Suprapubic skin (tissue), 4 donors: ENCODE measurements at places on chromosomes 5 and 9. TPM values are rescaled to one million over a fixed set of nuclear protein-coding genes. Genes with fewer than 3 reads are reported as not detected.

The PCDHGA11 gene
- total RNA-seq, result 7.0 TPM

The QRFP gene
- total RNA-seq, result not detected

The C7 gene
- 18.5 TPM for total RNA-seq

The FGD3 gene
- 6.3 TPM for total RNA-seq

The NTRK2 gene
- 19.5 TPM for total RNA-seq

The S100Z gene
- total RNA-seq, result not detected

The CCNB1 gene
- total RNA-seq, result 8.5 TPM

The SUB1 gene
- total RNA-seq, result 174 TPM

The ADAMTSL1 gene
- 1.0 TPM for total RNA-seq

The CSF2 gene
- not detected for total RNA-seq

The FYB1 gene
- total RNA-seq, result 1.5 TPM

The CNOT8 gene
- 78.5 TPM for total RNA-seq
